ENCODE measurements at places on chromosomes 4 and X.

GRCh38 chrX:131901546-131901945 lies 121.6 kb upstream of the STK26 start:
- DNase-seq = no peak

DNA sequence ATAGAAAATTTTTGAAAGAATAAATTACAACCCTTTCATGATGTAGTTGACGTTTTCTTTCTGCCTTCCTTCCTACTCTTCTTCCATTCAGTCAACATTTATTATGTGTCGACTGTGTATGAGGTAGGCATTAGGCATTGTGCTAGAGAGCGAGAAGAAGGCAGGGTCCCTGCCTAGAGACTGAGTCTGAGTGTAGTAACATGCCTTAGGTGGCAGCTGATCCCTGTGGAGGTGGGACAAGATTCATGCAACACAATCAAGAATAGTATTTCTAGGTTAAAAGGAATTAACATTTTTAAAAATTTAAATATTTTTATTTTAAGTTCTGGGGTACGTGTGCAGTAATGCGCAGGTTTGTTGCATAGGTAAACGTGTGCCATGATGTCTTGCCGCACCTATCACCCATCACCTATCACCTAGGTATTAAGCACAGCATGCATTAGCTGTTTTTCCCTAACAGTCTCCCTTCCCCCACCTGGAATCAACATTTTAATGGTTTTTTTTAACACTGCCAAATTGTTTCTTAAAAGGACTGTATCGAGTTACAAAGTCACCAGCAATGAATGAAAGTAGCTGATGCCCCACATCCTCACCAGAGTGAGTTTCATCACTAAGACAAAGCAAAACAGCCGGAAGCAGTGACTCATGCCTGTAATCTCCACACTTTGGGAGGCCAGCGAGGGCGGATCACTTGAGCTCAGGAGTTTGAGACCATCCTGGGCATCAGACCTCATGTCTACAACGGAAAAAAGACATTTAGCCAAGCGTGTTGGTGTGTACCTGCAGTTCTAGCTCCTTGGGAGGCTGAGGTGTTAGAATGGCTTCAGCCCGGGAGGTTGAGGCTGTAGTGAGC lies 84.0 kb downstream of the WWC2 start:
- DNase-seq = peak; percentile 90

DNA sequence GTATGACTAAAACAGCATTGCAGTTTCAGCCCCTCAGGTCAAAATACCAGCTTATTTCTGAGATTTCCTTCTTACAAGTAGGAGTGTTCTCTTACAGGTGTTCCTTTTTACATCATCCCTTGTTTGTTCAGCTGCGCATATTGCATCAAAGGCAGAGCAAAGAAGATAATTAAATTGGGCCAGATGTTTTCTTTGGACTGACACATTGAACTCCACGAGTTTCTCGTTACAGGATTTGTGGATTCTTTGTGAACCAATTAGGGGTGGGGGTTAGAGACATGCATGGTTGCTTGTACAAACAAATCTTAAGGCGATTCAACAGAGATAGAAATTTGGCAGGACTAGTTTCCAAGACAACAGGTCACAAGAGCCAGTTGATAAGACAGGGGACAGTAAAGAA lies 95.7 kb downstream of the SPANXN4 start:
- DNase-seq = no peak

- DNase-seq = no peak
These were observed 15.8 kb upstream of the MPC1L start for GRCh38 chrX:40607381-40607780.

- peak; percentile 38 for DNase-seq
These were observed 19.7 kb downstream of the TRIM2 start for GRCh38 chr4:153223930-153224329.

DNA sequence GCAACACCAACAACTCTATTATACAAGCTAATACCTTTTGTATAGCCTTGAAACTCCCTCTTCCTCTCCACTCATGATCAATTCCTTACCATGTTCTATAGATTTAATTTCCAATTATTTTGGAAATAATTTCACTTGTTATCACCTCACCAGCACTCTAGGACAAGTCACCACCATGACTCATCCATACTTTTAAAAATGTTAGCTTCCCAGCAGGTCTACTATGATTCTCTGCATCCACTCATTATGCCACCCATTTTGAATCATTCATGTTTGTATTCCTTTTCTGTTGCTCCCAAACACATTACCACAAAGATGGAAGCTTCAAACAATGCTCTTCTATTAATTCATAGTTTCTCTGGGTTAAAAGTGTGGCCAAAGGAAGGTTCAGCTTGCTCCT lies 469.6 kb downstream of the PDGFC start:
- DNase-seq = no peak

- DNase-seq = no peak
These were observed 663.6 kb downstream of the STIM2 start for GRCh38 chr4:27524224-27524623.

DNA sequence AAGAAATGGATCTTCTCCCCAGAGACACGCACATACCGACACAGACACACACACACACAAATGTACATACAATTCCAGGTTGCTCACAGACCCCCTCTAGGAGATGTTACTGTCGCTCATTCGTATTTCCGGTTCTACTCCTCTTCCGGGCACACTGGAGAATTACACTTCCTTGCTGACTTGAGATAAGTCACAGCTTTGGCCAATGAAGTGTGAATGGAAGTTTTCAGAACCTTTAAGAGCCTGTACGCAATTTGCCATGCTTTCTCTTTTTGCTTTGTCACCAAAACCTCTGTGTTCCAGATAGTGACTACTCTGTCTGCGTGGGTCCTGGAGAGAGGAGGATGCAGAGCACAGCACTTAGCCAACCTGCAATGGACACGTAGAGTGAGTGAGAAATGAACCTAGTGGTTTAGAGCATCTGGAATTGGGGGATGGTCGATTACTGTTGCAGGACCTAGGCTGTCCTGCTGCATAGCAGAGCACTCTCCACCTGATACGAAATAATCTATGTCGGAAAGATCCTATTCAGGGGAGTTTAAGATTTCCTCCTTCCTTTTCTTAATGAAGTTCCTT lies 239.5 kb upstream of the TET2 start:
- DNase-seq = no peak

- DNase-seq = peak; percentile 55
These were observed 2.0 kb upstream of the STAG2 start for GRCh38 chrX:123959281-123960063.

DNA sequence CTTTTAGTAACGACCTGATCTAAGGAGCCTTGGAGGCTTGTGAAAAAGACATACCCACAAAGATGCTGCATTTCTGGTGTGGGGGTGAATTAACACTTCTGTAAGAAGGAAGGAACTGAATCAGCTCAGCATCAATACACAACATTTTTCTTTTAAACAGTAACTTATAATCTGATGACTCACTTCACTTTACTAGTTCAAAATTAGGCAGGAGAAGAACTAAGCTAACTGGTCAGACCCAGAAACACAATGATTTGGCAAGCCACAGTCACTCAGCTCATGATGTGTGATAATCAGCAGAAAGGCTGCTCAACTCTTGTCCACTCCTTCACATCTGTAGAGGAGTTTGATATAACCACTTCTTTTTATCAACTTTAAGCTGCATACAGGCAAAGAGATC lies 4.6 kb downstream of the MMAA start:
- peak; percentile 44 for DNase-seq

DNA sequence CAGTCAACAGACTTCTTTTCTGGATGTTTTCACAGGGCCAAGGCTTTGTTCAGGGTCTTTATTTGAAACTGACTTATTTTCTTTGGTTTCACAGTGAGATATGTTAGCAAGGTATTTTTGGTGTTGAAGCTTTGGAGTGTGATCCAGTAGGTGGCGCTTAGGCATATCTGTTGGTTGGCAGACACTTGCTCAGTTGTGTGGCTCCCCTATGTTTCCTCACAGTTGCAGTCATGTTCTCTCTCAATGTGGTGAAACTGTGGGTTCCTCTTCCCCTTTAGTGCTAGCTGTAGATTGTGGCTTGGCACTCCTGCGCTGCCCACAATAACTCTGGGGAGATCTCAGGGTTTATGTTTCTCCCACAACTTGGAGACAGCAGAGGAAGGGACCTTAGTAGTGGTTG lies 460.8 kb downstream of the SLITRK2 start:
- no peak for DNase-seq

DNA sequence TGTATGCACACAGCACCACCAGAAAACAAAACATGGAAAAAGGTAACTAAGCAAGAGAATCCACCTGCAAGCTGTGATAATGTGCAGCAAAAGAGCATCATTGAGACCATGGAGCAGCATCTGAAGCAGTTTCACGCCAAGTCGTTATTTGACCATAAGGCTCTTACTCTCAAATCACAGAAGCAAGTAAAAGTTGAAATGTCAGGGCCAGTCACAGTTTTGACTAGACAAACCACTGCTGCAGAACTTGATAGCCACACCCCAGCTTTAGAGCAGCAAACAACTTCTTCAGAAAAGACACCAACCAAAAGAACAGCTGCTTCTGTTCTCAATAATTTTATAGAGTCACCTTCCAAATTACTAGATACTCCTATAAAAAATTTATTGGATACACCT lies 90.2 kb downstream of the TET2 start:
- no peak for DNase-seq

DNA sequence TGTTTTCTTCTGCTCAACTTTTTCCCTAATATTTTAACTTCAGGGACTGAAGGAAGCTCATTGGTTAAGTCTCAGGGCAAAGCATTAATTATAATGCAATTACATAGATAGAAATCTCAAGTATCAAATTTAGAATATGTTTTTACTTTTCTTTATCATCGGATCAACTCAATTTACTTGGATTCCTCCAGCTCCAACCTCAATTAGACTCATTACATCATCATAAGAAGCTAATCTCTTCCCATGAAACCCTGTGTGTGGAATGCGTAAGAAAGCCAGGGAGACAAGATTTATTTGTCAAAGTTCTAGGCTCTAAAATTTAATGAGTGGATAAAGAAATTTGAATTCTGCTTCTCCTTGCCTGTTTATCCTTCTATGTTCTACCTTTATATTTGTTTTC lies 918.4 kb downstream of the ADGRL3 start:
- no peak for DNase-seq

GRCh38 chr4:78922207-78922606 lies 17.0 kb downstream of the PAQR3 start:
- DNase-seq = peak; percentile 73

- DNase-seq = peak; percentile 2
These were observed 31.7 kb upstream of the MFAP3L start for GRCh38 chr4:170057866-170058265.

- no peak for DNase-seq
These were observed 70.2 kb upstream of the BCOR start for GRCh38 chrX:40167850-40168479.

DNA sequence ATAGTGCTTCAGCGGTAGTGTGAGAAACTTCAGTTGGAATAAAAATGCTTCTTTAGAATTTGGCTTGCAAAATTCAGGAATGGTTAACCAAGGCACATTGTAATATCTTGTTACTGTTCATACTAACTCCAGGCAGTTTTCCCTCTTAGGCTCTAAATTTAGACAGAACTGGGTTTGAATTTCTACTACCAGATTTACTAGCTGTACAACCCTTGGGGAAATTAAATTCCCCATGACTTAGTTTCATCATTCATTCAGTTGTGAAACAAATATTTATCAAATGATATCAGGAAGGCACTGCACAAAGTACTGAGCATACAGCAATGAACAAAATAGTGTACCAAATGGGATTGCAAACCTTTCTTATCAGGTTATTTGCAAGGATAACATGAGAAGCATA lies 135.0 kb upstream of the IL15 start:
- DNase-seq = peak; percentile 12

DNA sequence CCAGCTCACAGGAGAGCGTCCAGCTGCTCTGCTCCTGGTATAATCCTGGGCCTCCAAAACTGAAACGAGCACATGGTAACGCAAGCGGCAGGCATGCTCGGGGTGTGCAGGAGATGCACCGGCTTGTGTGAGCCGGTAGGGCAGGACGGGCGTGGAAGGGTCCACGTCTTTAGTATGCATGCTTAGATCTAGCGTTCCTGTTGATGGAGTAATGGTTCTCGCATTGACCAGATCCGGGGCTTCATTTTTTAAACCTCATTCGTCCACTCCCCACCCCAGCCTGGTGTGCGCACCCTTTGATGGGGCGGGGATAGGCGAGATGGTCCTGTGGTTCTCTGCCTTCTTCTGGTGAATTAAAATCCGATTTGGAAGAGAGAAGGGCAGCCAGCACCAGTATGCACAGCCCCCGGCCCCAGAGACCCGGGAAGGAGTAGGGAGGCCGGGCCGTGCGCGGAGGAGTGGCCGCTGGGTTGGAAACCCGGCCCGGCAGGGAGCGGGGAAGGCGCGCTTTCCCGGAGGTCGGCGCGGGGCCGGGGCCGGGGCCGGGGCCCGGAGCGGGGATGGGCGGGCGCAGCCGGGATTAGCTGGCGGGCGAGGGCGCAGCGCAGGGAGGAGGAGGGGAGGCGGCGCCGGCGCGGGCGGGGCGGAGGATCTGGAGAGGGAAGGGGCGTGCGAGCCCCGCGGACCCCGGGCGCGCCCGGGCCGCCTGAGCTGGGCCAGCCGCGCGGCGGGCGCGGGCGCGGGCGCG lies 39.9 kb downstream of the FAM149A start:
- peak; percentile 63 for DNase-seq

- DNase-seq = no peak
These were observed 66.2 kb upstream of the GYPA start for GRCh38 chr4:144206711-144207110.

- no peak for DNase-seq
These were observed 38.2 kb downstream of the CENPI start for GRCh38 chrX:101136235-101136634.

DNA sequence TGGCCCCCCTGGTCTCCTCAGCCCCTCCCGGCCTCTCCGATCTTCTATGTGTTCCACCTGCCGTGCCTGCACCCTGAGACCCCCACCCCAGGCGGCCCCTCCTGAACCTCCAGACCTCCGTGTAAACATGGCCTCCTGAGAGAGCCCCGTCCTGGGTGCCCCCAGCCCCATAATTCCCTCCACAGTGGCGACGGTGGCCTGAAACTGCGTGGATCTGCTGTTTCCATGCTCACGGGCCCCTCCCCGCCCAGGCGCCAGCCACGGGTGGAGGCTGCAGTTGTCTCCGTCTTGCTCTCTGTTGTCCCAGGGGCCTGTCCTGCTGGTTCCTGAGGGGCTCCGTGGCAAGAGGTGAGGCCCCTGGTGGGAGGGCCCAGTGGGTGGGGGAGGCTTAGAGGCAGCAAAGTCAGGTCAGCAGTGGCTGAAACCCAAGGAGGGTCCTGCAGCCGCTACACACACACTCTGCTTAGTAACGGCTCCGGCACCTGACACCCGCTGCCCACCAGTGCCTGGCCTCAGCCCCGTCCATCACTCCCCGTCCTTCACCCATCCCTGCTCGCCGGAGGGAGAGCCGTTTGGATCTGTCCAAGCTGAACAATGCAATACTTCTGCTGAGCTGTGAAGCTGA lies 75.8 kb downstream of the FAM53A start:
- DNase-seq = no peak

GRCh38 chr4:78584863-78585547 lies 33.4 kb downstream of the ANXA3 start:
- peak; percentile 66 for DNase-seq

- peak; percentile 17 for DNase-seq
These were observed at the start of gene KLHL13 for GRCh38 chrX:118116713-118117550. KLHL13 (minus strand) TSS chrX:118116810; CDS start chrX:118028473, 88,337 bp downstream.
